ENCODE measurements at places on chromosomes 13 and 19. TPM values are rescaled to one million over a fixed set of nuclear protein-coding genes. Genes with fewer than 3 reads are reported as not detected.

The CEACAM3 gene
- total RNA-seq, result not detected

The SLITRK5 gene
- total RNA-seq, result not detected

The WTIP gene
- total RNA-seq, result 34.2 TPM

The ZNF837 gene
- 2.1 TPM for total RNA-seq

The CNMD gene
- total RNA-seq, result not detected

Data from myometrial cell (primary cell).